Urinary bladder (tissue), 4 donors: ENCODE measurements at places on chromosomes 13 and 19. TPM values are rescaled to one million over a fixed set of nuclear protein-coding genes. Genes with fewer than 3 reads are reported as not detected.

PROZ gene
- total RNA-seq: not detected

ITM2B gene
- 509 TPM for total RNA-seq

LGALS4 gene
- 1.7 TPM for total RNA-seq

DKKL1 gene
- not detected for total RNA-seq

IGFL1 gene
- total RNA-seq: not detected

LILRB1 gene
- total RNA-seq: 1.3 TPM

INSR gene
- 38.6 TPM for total RNA-seq

PEG3 gene
- 324 TPM for total RNA-seq
